ENCODE measurements at places on chromosomes 6 and 20.

DNA sequence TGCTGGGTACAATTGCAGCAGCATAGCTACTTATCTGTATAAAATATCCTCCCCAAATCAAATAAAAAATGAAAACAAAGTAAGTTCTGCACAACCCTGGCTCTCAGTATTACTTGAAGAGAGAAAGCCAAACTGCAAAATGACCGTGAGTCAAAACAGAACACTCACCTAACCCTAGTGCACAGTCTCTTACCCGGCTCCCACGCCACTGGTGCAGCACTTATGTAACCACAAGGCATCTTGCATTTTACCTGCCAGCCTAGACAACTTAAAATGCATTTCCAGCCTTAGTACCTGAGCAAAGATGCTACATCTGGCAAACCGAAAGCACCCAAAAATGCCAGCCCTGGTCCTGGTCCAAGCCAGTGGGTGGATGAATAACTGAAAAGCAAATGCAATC lies 12.4 kb upstream of the SIRPB1 start:
- DNase-seq = no peak

DNA sequence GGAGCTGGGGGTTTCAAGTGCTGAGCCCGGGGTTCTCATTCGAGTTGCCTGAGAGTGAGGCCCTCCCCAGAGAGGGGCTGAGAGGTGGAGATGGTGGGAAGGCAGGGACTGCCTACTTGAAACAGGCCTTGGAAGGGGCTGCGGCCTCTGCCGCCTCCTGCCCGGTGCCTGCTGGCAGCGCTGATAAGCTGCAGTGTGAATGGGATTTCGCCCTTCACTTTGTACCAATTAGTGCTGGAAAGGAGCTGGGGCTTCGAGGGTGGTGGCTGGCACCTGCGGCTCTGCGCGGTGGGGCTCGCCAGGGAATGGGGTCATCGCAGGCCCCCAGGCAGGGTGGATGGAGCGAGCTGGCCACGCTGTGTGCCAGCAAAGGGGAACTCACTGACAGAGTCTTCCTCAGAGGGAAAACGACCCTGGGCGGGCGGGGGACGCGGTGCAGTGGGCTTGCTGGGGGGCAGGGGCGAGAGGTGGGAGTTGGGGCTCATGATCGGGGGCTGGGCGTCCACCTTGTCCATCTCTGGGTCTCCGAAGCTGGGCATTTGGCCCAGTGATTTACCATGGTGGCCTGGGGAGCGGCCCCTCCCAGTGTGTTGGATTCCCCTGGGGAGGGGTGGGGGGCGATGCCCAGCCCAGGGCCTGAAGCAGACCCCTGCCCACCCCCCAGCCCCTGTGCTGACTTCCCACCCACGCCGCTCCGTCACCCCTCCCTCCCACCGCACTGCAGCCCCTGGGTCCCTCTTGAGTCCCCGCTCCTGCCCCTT lies 22.9 kb downstream of the COL20A1 start:
- no peak for DNase-seq

DNA sequence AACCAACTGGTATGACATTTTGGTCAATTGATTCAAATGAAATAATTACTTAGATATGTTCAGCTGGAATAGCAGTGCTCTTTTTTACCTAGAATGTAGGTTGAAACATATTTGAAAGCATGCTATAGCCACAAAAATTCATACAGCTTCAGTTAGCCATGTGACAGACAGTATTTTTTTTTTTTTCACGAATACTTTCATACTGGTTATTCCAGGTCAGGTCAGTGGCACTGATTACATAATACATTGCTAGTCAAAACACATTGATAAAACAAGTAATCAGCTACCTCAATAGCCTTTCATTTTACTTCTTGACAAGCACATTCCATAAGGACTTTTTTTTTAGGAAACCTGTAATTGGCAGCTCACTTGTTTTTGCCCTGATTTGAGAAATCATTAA lies 222.6 kb downstream of the EYA4 start:
- DNase-seq = no peak

GRCh38 chr6:158028876-158029275 lies 47.2 kb downstream of the SYNJ2 start:
- no peak for DNase-seq

DNA sequence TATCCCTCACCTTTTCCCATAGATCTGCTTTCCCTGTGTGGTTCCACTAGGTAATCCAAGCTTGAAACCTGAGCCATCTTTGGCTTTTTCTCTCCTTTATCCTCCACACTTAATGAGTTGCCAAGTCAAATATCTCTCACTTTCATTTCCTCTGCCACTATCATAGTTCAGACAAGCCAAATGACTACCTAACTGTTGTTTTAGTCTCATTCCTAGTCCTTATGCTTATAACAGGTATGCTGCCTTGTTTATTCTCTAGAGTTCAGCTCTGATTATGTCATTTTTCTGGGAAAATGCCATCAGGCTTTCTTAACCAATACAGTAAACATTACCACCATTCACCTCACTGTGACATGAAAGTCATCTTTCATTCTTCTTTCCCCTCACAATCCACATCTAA lies 6.5 kb downstream of the EFHC1 start:
- no peak for DNase-seq

DNA sequence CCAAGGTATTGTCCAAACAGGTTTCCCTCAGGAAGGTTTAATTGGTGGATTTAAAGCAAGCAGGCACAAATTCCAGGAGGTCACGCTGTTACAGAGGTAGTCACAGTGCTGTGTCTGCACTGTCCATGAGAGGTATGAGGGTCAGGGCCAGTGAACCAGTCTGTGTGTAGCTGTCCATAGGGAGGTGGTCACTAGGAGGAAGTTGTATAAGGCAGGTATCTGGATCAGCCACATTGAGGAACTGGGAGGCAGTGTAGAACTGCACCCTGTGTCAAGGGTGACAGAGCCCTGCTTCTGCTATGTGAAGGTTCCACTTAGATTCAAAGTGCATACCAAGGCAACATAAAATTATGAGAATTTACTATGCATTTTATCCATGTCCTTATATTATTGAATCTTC lies 73.3 kb downstream of the MAP3K4 start:
- no peak for DNase-seq

DNA sequence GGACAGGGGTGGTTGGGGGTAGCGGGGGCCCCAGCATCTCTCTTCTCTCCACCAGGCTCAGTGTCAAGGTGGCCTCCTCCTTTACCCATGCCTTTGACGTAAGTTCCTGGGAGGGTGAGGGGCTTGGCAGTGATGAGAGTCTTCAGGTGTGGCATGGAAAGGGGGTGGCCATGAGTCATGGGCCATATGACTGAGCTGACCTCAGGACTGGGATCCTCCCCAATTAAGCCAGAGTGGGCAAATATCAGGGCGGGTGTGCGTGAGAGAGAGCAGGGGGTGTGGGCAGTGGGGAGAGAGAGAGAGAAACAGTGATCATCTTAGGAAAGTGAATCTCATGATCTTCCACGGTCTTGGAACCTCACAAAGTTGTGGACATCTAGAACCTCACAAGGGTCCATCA lies 8.2 kb upstream of the BPIFB4 start:
- no peak for DNase-seq

- no peak for DNase-seq
These were observed 113.9 kb downstream of the NFATC2 start for GRCh38 chr20:51428401-51429143.

GRCh38 chr6:131918650-131919355 lies 32.4 kb downstream of the CCN2 start:
- no peak for DNase-seq

DNA sequence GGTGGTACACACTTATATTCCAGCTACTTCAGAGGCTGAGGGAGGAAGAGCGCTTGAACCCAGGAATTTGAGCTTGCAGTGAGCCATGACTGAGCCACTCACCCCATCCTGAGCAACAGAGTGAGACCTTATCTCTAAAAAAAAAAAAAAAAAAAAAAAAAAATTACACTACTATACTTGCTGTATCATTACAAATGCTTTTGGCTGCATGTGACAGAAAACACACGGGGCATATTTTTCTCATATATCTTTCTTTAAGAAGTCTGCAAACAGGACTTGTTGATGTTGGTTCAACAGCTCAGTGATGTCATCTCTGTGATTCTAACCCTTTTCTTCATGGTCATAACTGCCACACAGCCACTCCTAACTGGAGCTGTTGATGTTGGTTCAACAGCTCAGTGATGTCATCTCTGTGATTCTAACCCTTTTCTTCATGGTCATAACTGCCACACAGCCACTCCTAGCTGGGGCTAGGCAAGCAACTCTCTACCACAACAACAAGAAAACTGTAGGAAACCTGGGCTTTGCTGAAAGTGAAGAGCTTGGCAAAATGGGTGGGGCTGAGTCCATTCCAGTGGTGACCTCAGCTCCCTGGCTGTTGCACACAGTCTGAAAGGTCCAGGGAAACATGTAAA lies 19.8 kb downstream of the MTFR2 start:
- DNase-seq = no peak

DNA sequence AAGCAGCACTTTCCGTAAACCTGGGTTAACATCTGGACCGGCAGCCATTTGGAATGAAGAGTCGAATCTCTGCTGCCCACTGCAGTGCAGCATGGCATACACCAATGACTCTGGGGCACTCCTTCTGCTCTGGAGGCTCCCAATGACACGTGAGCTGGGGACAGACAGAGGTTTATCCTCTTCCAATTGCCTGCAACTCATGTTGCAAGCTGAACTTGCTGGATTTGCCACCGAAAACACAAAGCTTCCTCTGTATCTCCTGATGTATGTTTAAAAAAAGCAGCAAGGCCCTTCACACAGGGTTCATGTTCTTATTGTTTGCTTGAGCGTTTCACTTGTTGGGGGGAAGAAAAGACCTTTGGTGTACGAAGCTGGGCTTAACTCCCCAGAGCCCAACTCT lies 10.8 kb downstream of the NCOA5 start:
- no peak for DNase-seq

- no peak for DNase-seq
These were observed 129.1 kb downstream of the FOXA2 start for GRCh38 chr20:22455259-22455658.

GRCh38 chr6:37549154-37549553 lies 49.5 kb upstream of the CCDC167 start:
- DNase-seq = no peak

GRCh38 chr6:109349419-109349987 lies 32.8 kb downstream of the CD164 start:
- no peak for DNase-seq

DNA sequence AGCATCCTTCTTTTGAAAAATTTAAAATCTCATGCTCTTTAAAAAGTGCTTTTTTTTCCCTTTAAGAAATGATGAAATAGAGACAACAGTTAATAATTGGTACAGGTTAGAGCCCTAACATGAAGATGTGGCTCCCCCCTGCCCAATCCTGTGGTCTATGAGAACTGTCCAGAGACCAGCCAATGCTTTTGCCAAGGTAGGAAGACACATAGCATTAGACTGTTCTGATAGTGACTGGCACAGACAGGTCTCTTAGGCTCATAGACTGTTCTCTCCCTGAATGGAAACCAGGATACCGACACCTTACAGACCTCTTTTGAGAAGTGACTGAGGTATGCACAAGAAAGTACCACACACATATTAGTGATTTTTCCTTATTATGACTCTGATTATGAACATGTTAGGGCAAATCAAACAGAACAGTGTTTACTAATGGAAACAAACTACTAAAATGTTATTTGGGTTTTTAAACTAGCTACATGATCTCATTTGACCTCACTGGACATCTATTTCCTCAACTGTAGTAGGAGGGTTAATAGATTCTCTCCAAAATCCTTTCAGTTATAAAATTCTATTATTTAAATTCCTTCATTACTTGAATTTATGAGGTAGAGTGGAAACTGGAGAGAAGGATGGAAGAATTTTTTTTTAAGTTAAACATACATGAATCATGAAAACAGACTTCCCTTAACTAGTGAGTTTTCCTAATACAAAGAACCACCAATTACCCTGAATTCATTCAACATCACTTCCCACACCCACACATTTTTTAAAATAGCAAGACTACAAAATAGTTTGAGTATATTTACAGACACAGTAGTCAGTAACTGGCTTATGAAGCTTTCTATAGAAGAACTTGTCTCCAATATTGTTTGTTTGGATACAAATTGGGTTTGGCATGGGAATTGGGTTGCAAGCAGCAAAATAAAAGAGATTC lies 120.4 kb downstream of the OGFRL1 start:
- DNase-seq = no peak

DNA sequence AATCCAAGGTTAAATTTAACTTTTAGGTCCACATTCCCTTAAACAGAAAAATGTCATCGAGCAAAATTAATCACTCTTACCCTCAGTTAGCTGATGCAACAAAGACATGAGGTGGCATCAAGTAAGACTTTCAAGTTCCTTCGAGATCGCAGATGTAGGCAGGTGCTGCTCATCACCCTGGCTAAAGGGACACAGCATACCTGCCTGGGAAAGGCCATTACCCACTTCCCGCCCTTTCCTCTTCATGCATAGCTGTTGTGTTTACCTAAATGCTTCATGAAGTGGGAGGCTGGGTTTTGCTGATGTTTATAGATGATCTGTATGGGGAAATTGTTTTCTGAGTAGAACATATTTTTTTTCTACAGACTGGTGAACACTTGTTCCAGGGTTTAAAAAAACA lies 67.7 kb downstream of the GFRA4 start:
- DNase-seq = no peak

- DNase-seq = no peak
These were observed 230.9 kb upstream of the DTNBP1 start for GRCh38 chr6:15893556-15894253.

DNA sequence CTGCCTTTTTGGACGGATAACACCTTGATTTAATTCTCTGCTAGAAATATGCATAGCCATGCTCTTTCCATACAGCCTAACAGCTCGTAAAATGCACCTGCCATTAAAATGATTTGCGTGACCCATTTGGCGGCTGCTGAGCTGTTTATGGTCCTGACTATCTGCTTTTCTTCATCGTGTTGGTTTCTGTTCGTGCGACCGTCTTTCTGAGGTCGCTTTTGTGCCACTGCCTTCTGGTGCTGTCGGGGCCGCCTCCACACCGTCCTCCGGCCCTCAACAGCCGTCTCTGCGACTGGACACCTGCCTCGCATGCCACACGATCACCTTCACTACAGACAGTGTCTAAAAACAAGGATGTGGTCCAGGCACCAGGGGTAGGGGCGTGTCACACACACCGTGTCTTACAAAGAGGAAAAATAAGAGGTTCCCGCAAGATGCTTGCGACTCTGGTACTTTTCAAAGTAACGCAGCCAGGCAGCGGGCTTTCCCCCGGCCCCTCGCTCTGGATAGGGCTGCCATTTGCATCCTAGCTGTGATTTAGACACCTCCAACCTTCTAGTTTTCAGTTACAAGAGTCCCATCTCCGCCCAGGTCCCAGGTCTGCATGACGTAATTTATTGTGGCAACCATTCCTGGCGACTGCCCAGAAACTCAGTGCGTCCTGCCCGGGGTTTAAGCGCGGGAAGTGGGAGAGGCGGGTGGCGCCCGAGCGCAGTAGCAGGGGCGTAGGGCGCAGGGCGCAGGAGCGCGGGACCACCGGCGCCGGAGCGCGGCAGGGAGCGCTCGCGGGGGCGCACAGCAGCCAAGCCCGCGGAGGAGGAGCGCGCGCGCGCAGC lies at the start of gene STMND1:
TSS of gene STMND1 (plus strand) at position 629 of the 836 bp plus-strand sequence. CDS start 208 bp downstream, outside the sequence.
- DNase-seq = no peak

DNA sequence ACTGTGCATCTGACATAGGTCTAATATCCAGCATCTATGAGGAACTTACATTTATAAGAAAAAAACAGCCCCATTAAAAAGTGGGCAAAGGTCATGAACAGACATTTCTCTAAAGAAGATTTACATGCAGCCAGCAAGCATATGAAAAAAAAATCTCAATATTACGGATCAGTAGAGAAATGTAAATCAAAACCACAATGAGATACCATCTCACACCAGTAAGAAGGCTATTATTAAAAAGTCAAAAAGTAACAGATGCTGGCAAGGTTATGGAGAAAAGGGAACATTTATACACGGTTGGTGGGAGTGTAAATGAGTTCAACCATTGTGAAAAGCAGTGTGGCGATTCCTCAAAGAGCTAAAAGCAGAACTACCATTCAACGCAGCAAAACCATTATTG lies 13.1 kb downstream of the METTL24 start:
- no peak for DNase-seq

GRCh38 chr20:50992733-50993457 lies 30.0 kb downstream of the KCNG1 start:
- no peak for DNase-seq

Data from activated CD8-positive, alpha-beta memory T cell treated with anti-CD3 and anti-CD28 coated beads for 4 hours (primary cell).